NCI-H2171 (cell line): ENCODE measurements at places on chromosomes 3 and 15.

GRCh38 chr15:76114561-76114960, 54.8 kb downstream of the TMEM266 start:
- DNase-seq, result no peak

- no peak for DNase-seq
Observed at GRCh38 chr3:126052196-126053058, 31.5 kb downstream of the SLC41A3 start.

DNA sequence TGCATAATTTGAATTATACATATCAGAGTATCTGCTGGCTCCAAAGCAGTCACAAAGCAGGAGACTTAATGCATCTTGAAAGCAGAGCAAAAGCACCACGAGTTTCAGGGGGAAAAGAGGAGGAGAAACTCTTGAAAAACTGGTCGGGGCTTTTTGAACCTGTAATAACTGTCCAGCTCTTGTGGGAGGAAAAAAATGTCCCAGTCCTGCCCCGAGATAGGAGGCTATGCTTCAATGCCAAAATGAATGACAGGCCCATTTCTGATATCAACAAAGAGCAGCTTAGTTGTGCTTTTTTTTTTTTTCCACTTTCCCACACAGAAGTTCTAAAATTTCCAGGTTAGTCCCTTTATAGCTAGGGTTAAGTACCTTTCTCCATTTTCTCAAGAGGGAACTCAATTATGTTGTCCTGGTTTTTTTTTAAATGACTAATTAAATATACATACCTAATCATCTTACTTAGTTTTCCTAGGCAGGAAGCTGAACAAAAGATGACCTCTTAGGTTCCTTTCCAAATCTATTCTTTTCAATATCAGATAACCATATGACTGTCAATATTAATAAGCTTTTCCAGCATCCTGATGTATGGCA, 120.2 kb downstream of the TFDP2 start:
- no peak for DNase-seq

- no peak for DNase-seq
Observed at GRCh38 chr3:168028086-168028485, 67.6 kb downstream of the GOLIM4 start.

DNA sequence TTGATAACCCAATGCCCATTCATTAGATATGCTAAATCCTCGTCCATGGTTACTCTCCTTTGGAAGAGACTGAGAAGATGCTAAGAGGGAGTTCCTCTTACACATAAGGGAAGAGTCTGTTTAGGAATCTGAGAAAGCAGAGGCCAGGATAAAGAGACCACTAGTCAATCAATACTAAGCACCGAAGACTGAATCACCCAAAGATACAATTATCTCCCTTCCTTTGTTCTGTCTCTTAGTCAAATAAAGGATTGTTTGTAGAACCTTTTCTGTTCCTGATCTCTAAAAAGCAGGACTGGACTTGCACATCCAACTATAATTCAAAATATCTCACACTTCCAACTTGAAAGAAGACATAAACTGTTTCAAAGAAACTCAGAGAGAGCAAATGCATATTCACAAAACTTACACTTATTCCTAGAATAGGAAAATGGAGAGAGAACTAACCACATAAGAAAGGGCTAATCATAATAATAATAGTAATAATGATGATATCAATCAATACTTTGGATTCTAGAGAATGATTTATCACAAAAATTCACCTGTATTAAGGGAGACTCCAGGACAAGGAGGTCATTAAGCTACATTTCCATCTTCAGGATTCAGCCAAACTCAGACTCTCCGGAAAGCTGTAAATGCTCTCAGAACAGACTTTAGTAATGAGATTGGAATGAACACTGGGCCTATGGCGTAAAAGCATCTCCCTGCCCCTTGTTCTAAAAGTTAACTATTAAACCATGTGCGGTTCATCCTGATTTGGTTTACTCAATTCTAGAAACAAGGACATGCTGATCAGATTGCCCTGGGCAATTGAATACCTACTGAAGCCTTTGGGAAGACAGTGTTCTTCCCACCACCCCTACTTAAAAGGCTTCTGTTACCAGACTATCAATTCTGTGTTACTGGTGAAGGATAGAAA, 401.5 kb downstream of the ZBTB20 start:
- DNase-seq, result no peak

GRCh38 chr3:172647823-172648222, 63.0 kb downstream of the NCEH1 start:
- peak; percentile 48 for DNase-seq

GRCh38 chr3:40877631-40878463, 321.5 kb upstream of the CTNNB1 start:
- DNase-seq, result no peak

- no peak for DNase-seq
Observed at GRCh38 chr15:33034588-33034987, 159.9 kb downstream of the FMN1 start.

DNA sequence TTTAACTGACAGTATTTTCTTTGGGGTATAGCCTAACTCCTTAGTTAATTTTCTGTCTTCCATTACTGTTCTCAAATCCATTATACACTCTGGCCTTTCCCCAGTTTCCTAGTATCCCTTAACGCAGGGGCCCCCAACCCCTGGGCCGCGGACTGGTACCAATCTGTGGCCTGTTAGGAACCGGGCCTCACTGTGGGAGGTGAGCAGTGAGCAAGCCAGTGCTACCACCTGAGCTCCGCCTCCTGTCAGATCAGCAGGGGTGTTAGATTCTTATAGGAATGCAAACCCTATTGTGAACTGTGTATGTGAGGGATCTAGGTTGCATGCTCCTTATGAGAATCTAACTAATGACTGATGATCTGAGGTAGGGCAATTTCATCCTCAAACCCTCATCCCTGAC, 75.1 kb downstream of the DOCK3 start:
- no peak for DNase-seq

DNA sequence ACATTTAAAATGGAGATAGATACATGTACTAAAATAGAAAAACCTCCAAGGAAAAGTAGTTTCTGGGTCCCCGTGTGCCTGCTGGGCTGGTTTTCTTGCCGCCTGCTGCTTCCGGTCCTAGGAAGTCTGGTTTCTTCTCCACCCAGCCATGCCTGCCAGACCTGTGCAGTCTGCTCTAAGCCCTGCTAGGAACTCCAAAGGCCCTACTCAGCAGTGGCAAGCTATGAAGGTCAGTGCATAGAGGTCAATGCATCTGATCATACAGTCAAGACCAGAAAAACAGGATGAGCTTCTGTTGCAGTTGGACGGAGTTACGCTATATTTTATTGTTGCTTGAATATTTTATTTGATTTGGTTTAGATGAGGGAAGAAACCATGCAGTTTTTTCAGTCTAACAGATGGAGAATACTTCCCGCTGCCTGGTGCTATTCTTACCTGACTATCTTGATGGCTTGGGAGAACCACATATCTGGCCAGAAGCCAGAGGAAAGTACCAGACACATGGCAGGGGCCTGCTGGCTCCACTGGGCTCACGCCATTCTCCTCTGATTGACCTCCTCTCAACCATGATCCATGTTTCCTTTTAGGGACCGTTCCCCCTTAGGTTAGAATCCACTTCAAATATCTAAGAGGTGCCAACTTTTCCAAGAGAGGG, 226.8 kb upstream of the ST8SIA2 start:
- DNase-seq, result no peak
